ENCODE measurements at places on chromosomes 2 and 18. TPM values are rescaled to one million over a fixed set of nuclear protein-coding genes. Genes with fewer than 3 reads are reported as not detected.

Gene C18orf54
- total RNA-seq, result 2.7 TPM

Gene SLC5A7
- total RNA-seq, result not detected

Gene ACMSD
- not detected for total RNA-seq

Gene TIMM21
- total RNA-seq, result 23.2 TPM

Gene PLGLB2
- 0.20 TPM for total RNA-seq

Gene OR6B2
- total RNA-seq, result not detected

Gene SLC23A3
- total RNA-seq, result 0.64 TPM

Measured in esophagus mucosa (tissue), 1 donor.